Purkinje cell (primary cell): ENCODE measurements at places on chromosomes 12 and 14. TPM values are rescaled to one million over a fixed set of nuclear protein-coding genes. Genes with fewer than 3 reads are reported as not detected.

Gene TBX5
- polyA plus RNA-seq: not detected in 2 replicates

Gene TEP1
- 0.08 and 1.3 TPM in 2 replicates for polyA plus RNA-seq

Gene EIF2S3B
- polyA plus RNA-seq: 0.67 TPM in 1 of 2 replicates, not detected in the other

Gene TMEM132D
- 1.8 TPM in 1 of 2 replicates, not detected in the other for polyA plus RNA-seq

Gene ART4
- polyA plus RNA-seq: not detected in 2 replicates

Gene ATP23
- 10.2 and 13.2 TPM in 2 replicates for polyA plus RNA-seq

Gene P2RX2
- polyA plus RNA-seq: not detected in 2 replicates

Gene MFAP5
- polyA plus RNA-seq: not detected in 2 replicates

Gene ASIC1
- polyA plus RNA-seq: 14.0 and 20.6 TPM in 2 replicates

Gene LRP1-AS
- polyA plus RNA-seq: not detected in 2 replicates

Gene SLC39A5
- not detected in 2 replicates for polyA plus RNA-seq

Gene FGF23
- polyA plus RNA-seq: not detected in 2 replicates

Gene IAPP
- polyA plus RNA-seq: not detected in 2 replicates

Gene CPNE8
- 207 and 222 TPM in 2 replicates for polyA plus RNA-seq

Gene GPR137C
- 11.9 and 16.9 TPM in 2 replicates for polyA plus RNA-seq

Gene KRT3
- polyA plus RNA-seq: not detected in 2 replicates

Gene GRIP1
- 6.8 and 7.0 TPM in 2 replicates for polyA plus RNA-seq

Gene SLC10A1
- 0.23 TPM in 1 of 2 replicates, not detected in the other for polyA plus RNA-seq

Gene HOXC5
- not detected in 2 replicates for polyA plus RNA-seq

Gene FAIM2
- polyA plus RNA-seq: 846 and 1,023 TPM in 2 replicates

Gene A2M
- 11.0 and 11.1 TPM in 2 replicates for polyA plus RNA-seq

Gene PTGER2
- polyA plus RNA-seq: not detected in 2 replicates

Gene LDHB
- 1,800 and 2,074 TPM in 2 replicates for polyA plus RNA-seq

Gene KRT2
- not detected in 2 replicates for polyA plus RNA-seq

Gene DCN
- polyA plus RNA-seq: 5.3 and 12.2 TPM in 2 replicates

Gene INHBC
- not detected in 2 replicates for polyA plus RNA-seq

Gene TUNAR
- 1.2 TPM in 2 replicates for polyA plus RNA-seq

Gene MUCL1
- polyA plus RNA-seq: 2.0 TPM in 1 of 2 replicates, not detected in the other

Gene CLEC1B
- not detected in 2 replicates for polyA plus RNA-seq

Gene TAS2R14
- polyA plus RNA-seq: 10.0 and 17.3 TPM in 2 replicates

Gene SDS
- polyA plus RNA-seq: 0.30 and 0.98 TPM in 2 replicates

Gene CLEC4C
- polyA plus RNA-seq: not detected in 2 replicates

Gene TAS2R20
- polyA plus RNA-seq: 0.87 TPM in 1 of 2 replicates, not detected in the other

Gene MED6
- 42.1 and 80.9 TPM in 2 replicates for polyA plus RNA-seq

Gene PTPRB
- polyA plus RNA-seq: 3.1 and 7.1 TPM in 2 replicates

Gene TSPAN19
- polyA plus RNA-seq: 5.3 and 9.8 TPM in 2 replicates

Gene CD27
- polyA plus RNA-seq: 1.6 TPM in 1 of 2 replicates, not detected in the other

Gene SOCS4
- 12.6 and 28.1 TPM in 2 replicates for polyA plus RNA-seq

Gene BRMS1L
- polyA plus RNA-seq: 51.5 and 56.9 TPM in 2 replicates
